Stimulated activated CD4-positive, alpha-beta T cell treated with anti-CD3 and anti-CD28 coated beads, Interleukin-12 subunit alpha, Interleukin-12 subunit beta, amount 100 ng/mL, for 4 hours (primary cell): ENCODE measurements at places on chromosomes 16 and 17.
A peak's percentile ranks its signal among the peaks of the same experiment; 100 is the strongest.

DNA sequence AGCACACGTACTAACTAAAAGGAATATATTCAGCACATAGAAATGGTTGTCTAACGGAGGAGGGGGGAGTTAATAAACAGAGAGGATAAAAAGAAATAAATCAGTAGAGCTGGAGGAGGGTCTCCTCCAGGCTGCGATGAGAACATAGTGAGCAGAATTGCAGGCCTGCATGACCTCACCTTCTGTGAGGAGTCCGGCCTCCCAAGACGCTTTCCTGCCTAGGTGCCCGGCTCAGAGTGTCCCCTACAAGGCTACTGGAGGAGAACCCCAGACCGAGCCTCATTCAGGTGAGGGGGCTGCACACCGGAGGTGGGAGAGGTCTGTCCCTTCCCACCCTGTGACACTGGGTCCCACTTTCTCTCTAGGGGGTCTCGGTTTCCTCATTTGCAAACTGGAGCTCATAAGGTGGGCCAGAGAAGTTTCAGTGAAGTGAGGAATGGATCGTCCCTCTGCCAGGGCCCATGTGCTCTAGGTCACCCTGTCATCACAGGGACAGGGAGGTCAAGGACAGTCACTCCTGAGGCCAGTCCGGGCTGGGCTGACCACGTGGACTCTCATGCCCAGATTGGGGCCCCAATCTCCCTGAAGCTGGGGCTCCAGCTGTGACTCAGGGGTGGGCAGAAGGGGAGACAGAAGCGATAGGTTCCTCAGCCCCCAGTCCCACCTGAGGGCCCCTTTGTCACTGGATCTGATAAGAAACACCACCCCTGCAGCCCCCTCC lies 3.3 kb upstream of the HBM start:
- DNase-seq, result no peak

DNA sequence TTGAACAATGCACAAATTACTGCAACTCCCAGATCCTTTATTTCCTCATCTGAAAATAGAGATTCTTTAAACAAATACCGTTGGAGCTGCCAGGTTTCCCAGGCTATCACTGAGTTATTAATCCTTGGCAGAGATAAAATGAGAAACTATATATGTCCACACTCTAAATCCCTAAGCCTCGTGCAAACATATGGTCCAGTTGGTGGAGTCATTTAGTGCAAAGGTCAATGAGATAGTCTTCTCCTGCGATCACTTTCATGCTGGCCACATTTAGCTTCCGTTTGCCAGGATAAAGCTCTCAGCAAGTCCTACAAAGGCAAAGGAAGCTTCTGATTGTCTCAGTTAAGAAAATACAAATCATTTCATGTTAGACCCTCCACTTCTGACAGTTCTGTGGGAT lies 11.0 kb downstream of the GRIN2A start:
- DNase-seq, result no peak

GRCh38 chr16:2715966-2716885 lies 3.8 kb downstream of the PRSS27 start:
- DNase-seq, result no peak

GRCh38 chr16:66260522-66261254 lies 105.8 kb upstream of the CDH5 start:
- no peak for DNase-seq

DNA sequence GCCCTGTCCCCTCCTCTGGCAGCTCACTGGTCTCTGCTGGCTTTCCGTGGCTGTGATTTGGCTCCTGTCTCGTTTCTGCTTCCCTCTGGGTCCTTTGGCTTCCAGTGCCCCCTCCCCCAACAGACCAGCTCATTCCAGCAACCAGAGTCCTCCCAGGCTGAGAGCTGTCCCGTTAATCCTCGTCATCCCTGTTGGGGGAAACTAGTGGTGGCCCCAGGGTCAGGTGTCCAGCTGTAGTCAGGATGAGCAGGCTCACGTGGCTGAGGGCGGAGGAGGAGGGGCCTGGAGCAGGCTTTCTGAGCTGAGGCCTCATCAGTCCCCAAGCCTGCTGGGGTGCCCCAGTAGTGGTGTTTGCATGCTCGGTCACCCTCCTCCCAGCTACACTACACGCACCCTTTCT lies 10.7 kb upstream of the CBX4 start:
- no peak for DNase-seq

GRCh38 chr17:8163978-8164814 lies 1.4 kb upstream of the VAMP2 start:
- peak; percentile 60 for DNase-seq

GRCh38 chr17:39063681-39064069 lies 87.8 kb downstream of the PLXDC1 start:
- no peak for DNase-seq

DNA sequence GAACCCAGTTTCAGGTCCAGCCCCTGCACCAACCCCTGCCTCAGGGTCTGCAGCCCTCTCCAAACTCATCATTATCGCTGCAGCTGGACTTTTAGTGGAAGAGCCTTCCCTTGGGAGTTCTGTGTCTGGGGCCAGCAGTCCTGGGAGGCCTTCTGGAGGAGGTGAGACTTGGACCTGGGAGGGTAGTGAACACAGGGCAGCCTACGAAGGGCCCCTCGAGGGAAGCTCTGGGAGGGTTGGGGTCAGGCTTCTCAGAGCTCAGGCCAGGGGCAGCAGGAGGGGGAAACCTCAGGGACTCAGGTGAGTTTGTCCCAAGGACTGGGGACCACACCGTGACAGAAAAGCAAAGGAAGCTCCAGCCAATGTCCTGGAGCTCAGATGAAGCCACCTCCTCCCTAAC lies 11.3 kb upstream of the SRRM2 start:
- DNase-seq, result no peak

- no peak for DNase-seq
Measured at GRCh38 chr17:7029659-7030058, 6.2 kb upstream of the SLC16A13 start.

DNA sequence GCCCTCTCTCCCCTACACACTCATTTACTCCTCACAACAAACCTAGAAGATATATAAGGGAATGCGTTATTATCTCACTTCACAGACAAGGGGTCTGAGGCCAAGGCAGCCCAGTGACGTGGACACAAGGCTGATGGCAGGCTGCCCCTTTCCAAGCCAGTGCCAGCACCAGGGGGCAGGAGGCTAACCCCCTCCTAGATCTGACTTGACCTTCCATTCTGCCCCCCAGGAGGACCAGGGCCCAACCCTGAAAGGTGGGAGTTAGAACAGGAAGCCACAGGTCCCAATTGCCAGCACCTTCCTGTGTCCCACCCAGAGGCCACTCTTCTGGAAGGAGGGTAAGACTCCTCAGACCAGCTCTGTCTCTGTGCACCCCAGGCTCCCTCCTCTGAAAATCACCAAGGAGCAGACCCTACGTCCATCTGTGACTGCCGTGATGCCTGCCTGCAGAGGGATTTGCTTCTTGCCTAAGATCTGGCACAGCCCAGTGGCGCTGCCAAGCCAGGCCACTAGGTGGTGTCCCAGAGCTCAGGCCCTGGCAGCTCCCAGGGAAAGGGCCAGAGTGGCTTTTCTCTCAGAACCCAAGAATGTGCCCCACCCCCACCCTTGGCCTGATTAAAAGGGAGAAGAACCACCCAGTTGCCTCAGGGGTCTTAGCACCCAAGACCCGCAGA lies 42.4 kb upstream of the MRPS23 start:
- DNase-seq, result peak; percentile 79

DNA sequence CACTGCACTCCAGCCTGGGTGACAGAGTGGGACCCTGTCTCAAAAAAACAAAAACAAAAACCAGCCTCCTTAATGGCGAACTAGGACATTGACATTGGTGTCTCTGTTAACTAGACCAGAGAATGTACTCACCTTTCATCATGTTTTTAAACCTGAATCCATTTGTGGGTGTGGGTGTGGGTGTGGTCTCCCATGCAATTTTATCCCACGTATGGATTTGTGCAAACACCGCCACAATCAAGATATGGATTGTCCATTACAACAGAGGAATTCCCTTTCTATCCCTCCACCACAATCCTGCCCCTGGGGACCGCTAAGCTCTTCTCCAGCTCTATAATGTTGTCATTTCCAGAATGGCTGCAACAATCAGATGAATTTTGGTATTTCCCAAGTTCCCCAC lies 49.9 kb downstream of the DNAH17 start:
- no peak for DNase-seq

DNA sequence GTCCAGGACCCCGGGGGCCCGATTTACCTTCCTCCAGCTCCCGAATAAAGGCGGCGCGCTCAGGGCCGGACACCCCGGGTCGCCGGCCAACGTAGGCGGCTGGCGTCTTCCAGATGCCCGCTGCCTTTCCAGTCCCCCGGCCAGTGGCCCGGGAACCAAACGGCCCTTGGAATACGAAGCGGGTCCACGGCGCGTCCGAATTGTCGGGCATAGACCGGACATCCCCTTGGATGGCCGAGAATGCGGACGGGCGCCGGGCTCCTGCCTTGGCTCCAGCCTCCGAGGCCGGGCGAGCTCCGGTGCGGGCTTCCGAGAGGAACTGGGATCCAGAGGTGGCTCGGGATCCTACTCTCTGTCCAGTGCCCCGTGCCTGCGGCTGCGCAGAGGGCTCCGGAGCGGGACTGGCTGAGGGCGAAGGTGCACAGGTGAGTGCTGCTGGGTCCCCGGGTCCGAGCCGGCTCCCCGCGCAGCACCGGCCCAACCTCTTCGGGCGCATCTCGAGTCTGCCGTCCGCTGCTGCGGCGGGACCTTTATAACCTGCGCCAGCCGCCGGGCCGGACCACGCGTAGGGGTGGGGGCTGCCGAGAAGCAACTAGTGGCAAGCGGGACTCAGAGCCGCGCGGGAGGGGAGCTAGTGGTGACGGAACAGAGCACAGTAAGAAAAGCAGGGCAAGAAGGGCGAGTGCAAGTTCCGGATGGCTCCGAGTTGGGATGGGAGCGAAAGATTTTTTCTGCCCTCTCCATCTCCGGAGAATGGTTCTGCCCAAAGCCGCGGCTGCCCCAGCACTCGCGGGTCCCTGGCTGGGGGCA lies at the start of gene HAP1:
HAP1 (minus strand) TSS at position 505 of the 810 bp plus-strand sequence; CDS start at position 496, 9 bp downstream.
- DNase-seq, result no peak

DNA sequence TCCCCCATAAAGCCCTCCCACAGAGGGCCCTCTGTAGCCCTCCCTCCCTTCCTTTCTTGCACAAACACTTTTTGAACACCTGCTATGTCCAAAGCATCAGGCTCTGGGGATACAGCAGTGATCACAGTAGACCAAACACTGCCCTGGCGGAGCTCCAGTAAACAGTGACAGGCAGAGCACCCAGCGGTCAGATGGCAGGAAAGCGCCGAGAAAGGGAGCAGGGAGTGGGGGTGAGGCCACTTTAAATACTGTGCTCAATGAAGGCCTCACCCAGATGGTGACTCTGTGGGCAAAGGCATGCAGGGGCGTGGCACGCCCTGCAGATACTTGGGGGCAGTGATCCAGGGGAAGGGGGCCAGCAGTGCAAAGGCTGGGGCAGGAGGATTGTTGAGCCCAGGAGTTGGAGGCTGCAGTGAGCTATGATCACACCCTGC lies 7.6 kb downstream of the PRR29 start:
- no peak for DNase-seq

- DNase-seq, result no peak
Measured at GRCh38 chr16:47852991-47853390, 302.8 kb downstream of the ABCC12 start.

DNA sequence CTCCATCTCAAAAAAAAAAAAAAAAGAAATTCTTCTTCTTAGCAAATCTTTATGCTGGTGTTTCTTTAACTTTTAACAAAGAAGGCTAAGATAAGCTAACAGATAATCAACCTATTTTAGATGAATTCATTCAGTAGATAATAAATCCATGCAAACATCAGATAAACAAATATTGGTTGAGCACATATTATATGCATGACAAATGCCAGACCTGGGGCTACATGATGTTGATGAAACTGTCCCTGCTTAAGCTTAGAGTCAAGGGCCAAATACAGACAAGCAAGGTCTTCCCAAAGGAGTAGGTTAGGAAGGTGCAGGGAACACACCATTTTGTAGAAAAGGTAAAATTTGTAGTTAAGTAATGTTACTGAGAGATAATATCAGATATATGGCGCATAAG lies 6.7 kb upstream of the MAP2K6 start:
- no peak for DNase-seq

DNA sequence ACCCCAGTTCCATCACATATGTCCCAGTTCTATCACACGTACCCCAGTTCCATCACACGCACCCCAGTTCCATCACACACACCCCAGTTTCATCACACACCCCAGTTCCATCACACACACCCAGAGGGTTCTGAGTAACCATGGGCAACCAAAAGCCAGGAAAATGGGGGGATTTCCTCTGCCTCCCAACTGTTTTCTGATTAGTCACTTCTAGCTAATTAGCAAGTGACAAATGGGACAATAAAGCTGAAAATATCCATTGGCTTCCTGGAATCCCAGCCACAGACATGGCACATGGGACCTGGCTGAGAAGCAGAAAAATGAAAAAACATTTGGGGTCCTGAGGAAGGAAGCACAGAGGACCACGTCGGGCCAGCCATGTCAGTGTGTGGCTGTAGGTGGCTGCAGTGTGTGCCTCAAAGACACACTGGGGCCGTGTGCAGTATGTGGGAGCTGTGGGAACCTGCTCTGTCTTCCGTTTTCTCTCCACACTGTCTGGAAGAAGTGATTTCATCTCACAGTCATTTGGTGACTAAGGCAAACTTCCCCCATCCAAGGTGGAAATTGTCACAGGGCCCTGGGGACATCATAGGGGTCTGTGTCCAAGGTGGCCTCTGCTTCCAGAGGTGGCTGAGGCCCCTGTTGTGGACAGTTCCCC lies 106.7 kb downstream of the CMIP start:
- no peak for DNase-seq

DNA sequence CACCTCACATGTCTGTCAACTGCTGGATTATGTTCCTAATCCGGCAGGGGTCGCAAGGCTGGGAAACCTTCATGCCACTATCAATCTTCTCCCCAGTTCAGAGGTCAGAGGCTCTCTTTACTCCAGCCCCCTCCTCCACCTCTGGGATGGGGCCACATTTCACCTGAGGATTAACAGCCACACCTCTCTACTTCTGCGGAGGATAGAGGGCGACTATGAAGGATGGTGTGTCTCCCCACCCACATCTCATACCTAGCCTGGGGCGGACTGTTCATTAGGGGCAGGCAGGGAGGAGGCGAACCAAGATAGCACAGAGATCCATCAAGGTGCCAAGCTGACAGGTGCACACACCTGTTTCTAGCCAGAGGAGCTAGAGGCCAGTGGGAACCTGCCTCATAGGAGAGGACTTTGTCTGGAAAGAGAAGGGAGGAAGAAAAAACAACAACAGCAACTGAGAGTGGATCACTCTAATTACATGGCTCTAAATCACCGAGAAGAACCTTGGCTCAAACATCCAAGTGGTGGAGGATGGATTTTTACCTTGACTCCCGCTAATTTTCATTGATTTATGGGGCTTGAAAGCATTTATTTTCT lies 41.9 kb upstream of the SKAP1 start:
- no peak for DNase-seq

- DNase-seq, result no peak
Measured at GRCh38 chr17:78921437-78921971, 3.7 kb downstream of the TIMP2 start.

- DNase-seq, result no peak
Measured at GRCh38 chr17:72120642-72121163, at the start of gene SOX9. TSS of gene SOX9 (plus strand) at chr17:72121020. CDS start at chr17:72121392, 372 bp downstream.

DNA sequence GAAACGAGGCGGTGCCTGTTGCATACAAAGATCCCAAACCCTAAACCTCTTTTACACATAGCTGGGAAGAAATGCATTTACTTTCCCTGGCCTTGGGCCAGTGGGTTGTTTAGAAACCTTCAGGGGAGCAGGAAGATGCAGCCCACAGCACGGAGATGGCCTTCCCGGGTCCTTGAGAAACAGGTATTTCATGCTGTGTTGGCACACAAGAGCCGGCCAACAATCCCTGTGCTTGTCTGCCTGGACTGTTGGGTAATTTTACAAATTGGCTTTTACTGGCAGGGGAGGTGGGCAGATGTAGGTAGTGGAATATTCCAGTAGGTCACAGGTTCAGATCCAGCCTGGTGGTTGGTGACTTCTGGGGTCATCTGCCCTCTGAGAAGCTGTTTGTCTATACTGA lies 148.0 kb downstream of the FOXL1 start:
- no peak for DNase-seq

GRCh38 chr16:71943887-71944286 lies 48.6 kb downstream of the IST1 start:
- DNase-seq, result no peak
